Activated T-cell treated with anti-CD3 and anti-CD28 coated beads, Interleukin-2, amount 50 U/mL, for 4 hours (primary cell): ENCODE measurements at places on chromosomes 13 and 19. TPM values are rescaled to one million over a fixed set of nuclear protein-coding genes. Genes with fewer than 3 reads are reported as not detected.

Gene ANKLE1
- 7.6 TPM for total RNA-seq

GRCh38 chr19:53193535-53194222 is 521 bp upstream of the ZNF665 start:
- no peak for DNase-seq

GRCh38 chr19:56538761-56539263 is at the start of gene ZFP28:
Gene ZFP28, plus strand, starts transcription at chr19:56538948. Its CDS starts 71 bp downstream, at chr19:56539019.
- no peak for DNase-seq

GRCh38 chr19:19486343-19487076 is 28.8 kb downstream of the TSSK6 start:
- no peak for DNase-seq

DNA sequence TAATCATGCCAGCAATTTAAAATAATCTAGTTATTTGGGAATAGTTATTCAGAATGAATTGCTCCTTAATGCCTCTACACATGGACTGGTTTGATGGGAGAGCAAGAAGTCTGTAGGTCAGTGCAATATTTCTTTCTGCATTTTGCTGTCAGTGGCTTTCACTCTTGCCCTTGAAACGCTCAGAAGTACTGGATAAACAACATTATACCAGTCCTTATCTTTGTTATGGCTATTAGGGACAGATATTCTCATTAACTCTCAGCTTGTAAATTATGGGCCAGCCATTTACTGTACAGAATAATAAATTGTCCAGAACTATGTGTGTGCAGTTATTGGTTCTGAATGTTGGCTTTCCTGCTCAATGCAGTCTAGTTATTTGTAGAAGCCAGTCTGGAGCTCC is 224.4 kb downstream of the OXGR1 start:
- no peak for DNase-seq

GRCh38 chr19:49362048-49362928 is at the start of gene TEAD2:
Gene TEAD2, minus strand, starts transcription at chr19:49362416. Its CDS starts 2,341 bp downstream, at chr19:49360075.
- DNase-seq, result no peak

DNA sequence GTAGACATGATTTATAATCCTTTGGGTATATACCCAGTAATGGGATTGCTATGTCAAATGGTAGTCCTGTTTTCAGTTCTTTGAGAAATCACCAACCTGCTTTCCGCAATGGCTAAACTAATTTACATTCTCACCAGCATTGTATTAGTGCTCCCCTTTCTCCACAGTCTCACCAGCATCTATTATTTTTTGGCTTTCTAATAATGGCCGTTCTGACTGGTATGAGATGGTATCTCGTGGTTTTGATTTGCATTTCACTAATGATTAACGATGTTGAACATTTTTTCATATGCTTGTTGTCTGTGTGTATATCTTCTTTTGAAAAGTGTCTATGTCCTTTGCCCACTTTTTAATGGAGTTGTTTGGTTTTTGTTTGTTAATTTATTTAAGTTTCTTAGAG is 165.1 kb downstream of the PDS5B start:
- no peak for DNase-seq

DNA sequence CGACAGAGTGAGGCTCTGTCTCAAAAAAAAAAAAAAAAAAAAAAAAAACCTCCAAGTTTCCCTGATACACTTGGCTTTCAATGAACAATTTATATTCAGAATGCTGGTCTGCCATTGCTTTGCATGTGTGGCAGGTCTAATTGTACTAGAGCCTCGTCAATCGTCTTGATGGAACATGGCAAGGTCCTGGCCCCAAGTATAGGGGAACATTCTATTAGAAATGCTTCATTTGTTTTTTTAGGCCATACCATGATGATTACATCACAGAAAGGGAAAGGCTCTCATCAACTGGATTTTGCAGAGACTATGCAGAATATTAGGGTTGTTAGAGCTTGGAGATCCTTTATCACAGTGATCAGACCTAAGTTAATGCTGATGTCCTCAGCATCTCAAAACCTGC is 28.0 kb downstream of the SPRY2 start:
- DNase-seq, result no peak

DNA sequence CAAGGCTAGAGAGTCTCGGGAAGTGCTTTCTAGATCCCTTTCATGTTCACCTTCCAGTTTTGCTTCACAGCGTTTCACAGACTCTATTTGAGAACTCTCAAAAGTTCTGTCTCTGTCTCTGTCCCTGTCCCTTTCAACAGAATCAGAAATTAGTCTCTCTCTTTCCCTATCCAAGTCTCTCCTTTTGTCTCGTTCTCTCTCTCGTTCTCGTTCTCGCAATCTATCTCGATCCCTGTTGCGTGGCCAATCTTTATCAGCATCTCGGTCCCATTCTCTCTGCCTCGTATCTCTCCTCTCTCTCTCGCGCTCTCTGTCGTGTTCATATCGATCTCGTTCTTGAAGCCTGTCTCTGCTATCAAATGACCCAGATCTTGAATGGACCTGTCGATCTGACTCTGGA is 85.0 kb downstream of the ZC3H13 start:
- DNase-seq, result no peak

Gene OR7D2
- 0.10 TPM for total RNA-seq

GRCh38 chr19:5973867-5974635 is 3.9 kb downstream of the RANBP3 start:
- no peak for DNase-seq
